ENCODE measurements at places on chromosomes 6 and 20.

DNA sequence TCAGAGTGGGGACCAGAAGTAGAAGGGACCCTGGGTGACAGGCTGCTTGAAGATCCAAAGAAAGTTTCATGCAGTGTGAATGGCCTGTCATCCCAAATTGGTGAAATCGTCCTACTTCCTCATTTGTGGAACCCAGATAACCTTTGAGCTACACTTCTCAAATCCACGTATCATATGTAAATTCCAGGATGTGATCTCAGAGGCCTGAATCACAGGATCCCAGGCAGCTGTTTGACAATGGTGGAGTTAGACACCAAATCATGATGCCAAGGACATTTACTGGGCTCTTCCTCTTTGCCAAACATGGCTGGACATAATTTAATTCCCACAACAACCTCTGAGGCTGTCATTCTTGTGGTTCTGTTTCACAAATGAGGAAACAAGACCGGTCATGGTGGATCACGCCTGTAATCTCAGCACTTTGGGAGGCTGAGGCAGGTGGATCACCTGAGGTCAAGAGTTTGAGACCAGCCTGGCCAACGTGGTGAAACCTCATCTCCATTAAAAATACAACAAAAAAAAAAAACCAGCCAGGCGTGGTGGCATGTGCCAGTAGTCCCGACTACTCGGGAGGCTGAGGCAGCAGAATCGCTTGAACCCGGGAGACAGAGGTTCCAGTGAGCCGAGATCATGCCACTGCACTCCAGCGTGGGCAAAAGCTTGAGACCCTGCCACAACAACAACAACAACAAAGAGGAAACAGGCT lies 39.9 kb upstream of the TTPAL start:
- no peak for DNase-seq

DNA sequence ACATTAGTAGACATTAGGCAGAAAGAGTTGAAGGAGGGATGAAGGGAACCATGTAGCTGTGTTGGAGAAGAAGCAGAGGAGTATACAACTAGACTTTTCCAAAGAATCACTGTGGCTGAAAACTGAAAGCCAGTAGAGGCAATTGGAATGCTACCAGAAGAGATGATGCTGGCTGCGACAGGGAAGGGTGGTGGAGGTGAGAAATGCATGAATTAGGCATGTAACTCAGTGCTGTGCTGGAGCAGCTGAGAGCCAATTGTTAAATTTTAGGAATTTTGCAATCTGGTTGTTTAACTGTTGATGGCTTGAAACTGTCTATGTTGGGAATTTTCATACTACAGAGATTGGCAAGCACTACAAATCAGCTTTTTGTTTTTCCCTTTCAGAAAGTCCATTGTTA lies 35.8 kb upstream of the SIRPG start:
- DNase-seq = no peak

DNA sequence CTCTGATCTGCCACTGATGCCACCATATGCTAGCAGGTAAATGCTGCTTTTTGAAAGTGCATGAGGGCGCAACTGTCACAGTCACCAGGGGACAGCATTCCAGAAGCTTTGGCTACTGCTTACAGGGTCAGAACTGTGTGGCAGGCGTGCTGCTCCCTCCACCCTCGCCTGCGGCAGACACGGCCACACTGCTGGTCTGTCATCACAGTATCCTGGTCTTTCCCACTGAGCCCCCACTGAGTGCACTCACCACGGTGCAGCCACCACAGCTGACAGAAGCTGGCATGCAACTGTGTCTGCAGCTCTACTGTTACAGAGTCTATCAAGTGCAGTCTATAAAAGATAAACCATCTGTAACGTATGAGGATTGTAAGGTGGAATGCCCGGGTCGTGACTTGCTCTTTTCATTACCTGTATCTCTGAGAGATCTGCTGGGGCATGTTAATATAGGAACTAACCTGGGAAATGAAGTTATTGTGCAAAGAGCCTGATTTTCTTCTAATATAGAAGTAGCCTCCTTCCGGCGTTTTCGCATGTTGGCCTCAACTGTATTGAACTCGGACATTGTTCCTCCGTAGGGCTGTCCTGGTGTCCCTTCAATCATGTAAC lies 24.5 kb downstream of the GCLC start:
- DNase-seq = no peak

- no peak for DNase-seq
These were observed 17.9 kb upstream of the CNKSR3 start for GRCh38 chr6:154528310-154528915.

Data from MG63 (cell line).